ENCODE measurements at places on chromosomes 11 and 22.

DNA sequence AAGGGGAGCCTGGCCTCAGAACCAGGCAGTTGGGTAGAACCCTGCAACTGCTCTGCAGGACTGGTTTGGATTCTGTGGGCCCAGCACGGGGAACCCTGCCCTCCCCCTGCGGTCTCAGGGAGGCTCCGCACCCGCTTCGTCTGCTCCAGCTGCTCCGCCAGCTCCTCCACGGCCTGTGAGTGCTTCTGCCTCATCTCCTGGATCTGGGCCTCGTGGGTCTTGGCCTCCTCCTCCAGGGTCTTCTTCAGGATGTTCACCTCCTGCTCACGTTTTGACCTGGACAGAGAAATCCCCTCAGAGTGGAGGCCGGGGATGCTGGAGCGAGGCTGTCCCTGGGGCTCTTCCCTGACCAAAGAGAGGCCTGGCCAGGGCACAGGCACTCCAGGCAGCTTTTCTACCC is 41.9 kb downstream of the APOL1 start:
- no peak for DNase-seq

- DNase-seq: no peak
Measured at GRCh38 chr11:13117344-13117743, 108.2 kb downstream of the RASSF10 start.

GRCh38 chr11:86159581-86159891 is 85.0 kb upstream of the EED start:
- no peak for DNase-seq

GRCh38 chr11:19460718-19461405 is 220.1 kb upstream of the E2F8 start:
- DNase-seq: no peak

- no peak for DNase-seq
Measured at GRCh38 chr11:97110376-97110775, 720.6 kb downstream of the JRKL start.

DNA sequence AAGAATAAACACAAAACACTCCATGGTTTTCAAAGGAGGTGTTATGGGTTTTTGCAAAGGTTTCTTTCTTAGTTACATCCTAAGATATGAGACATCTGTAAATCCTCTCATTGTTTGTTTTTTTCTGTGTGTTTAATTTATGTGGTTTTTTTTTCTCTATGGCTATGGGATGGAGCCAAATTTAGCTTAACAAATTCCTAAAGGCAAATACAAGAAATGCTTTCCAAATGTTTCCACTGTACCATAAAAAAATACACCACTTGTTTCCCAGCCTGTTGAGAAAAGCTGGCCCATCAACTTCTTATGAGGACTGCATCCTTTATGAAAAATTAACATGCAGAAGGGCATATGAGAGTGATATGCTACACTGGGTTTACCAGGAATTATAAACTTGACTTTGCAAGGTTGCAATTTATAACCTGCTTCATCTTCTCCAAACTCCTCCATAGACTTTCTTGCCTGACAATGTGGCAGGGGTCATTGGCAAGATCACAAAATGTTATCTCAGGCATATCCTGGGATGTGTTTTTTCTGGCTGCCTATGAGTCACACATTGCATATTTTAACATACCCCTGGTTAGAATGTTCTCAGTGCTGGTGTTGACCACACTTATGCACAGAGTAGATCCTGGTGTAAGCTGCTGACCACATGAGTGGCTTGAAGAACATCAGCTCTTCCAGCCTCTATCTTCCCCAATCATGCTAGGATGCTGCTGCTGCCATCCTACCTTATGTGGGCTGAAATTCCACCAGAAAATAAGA is 137.6 kb upstream of the TTC12 start:
- DNase-seq: no peak

DNA sequence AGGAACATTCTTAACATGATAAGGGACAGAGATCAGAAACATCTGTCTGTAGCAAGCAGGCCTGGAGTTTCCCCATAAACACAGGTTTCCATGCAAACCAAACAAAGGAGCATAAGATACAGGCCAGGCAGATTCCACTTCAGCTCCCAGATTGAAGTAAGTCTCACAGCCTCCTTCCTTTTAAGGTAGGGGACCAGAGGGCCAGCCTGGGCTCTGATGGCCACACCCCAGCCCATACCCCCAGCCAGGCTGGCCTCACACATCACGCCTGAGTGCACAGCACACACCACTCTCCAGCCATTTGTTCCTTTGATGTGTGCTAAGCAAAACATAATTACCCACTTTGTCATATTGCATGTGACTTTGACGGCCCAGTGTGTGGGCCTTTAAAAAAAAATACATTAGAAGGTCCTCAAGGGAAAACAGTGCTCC is 518.7 kb downstream of the NTM start:
- no peak for DNase-seq

DNA sequence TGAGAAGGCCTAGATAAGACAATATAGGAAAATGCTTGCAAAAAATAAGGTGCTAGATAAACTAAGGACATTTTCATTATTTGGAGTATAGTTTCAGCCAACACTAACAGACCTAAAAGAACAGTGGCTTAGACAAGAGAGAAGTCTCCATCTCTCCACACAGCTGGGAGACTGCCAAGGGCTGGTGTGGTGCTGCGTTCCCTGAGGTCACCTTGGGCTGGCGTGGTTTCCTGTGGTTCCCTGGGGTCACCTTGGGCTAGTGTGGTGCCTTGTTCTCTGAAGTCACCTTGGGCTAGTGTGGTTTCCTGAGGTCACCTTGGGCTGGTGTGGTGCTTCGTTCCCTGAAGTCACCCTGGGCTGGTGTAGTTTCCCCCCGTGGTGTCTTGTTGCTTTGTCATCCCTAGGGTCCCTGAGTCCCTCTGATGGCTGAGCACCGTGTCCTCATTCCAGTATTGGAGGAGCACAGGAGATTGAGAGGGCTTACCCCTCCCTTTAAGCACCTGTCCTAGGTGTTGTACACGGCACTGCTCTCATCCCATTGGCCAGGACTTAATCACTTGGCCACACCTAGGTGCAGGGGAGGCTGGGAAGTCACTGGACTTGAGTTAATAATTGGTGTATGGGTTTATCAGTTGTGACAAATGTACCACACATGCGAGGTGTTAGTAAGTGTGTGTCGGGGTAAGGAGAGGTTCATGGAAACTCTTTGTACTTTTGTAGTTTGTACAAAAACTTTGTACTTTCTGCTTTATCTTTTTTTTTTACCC is 14.9 kb downstream of the SAMM50 start:
- DNase-seq: no peak

DNA sequence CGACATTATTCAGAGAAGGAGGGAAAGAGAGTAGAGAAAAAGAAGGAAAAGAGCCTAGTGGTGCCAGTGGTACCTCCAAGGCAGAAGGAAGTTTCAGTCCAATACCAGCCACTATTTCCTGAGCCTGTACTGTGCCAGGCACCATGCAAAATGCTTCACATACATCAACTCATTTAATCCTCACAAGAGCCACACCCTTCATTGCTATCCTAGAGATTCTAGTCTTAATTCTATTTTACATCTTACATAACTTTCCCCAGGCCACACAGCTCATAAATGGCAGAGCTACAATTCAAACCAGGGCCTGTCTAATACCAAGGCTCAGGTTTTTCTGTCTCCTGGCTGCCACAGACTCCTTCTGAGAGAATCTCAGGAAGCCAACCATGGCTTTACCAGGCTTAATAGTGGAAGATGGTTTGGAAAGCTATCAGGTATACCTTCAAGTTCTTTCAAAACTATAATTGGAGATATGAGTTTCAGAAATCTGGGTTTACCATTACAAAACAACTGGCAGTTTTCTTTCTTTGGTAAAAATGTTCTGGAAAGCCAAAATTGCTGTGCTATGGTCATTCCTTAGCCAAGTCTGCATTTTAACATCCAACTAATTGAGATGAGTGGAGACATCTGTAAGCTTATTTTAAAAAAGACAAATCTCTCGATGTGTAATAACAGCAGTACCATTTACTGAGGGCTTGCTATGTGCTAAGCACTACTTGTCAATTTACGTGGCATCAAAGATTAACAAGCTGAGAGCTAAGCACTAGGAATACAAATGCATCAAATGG is 225.1 kb upstream of the PITPNB start:
- DNase-seq: no peak

GRCh38 chr11:102653744-102654291 is 28.7 kb upstream of the MMP20 start:
- DNase-seq: no peak

DNA sequence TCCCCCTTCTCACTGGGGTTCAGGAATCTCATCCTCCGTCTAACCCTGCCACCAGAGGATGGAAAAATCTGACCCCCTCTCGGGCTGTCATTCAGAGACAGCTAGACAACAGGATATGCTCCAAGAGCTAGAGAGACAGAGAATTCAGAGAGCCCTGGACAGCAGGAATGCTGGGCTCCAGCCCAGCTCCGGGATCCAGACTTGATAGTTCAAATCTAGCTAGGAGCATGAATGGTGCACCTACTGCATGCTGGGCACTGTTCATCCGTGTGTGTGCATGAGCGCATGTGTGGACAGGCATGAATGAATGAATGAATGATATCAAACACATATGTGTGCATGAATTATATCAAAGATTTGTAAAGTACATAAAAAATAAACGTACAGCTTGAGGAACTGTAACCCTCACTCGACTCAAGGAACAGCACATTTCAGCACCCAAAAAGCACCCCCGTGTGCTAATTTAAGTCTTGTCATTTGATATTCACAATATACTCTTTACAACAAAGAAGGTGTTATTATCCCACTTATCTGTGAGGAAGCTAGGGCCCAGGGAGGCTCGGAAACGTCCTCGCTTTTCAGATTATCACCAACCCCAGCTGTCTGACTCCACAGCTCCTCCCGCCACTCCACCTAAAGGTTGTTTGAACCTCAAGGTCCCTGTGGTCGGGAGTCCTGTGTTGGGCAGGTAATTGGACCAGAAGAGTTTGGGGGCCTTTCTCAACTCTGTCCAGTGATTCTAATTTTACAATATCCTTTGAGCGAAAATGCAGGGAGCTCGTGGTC is 640 bp upstream of the VSIG10L2 start:
- DNase-seq: no peak

- no peak for DNase-seq
Measured at GRCh38 chr22:48347311-48347710, 1480.4 kb downstream of the BRD1 start.

DNA sequence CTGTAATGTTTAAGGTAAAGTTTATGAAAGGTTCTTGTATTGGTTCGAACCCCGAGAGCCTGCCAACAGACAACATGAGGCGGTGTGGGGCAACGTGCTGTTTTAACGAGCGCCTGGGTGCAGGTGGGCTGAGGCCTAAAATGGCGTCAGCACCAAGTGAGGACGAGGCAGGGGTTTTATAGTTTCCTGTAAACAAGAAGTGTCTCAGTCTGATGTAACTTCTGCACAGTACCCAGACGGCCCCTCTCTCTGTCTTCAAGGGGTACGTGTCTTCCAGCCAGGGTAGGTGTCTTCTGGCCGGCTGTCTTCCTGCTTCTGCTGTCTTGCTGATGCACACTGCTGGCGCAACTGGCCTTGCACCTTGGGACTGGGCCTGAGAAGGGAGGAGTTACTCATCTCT is 2.7 kb downstream of the PPFIBP2 start:
- DNase-seq: no peak

- no peak for DNase-seq
Measured at GRCh38 chr11:114256176-114256966, 39.8 kb upstream of the NNMT start.

- no peak for DNase-seq
Measured at GRCh38 chr11:2539371-2540222, 94.8 kb downstream of the KCNQ1 start.

DNA sequence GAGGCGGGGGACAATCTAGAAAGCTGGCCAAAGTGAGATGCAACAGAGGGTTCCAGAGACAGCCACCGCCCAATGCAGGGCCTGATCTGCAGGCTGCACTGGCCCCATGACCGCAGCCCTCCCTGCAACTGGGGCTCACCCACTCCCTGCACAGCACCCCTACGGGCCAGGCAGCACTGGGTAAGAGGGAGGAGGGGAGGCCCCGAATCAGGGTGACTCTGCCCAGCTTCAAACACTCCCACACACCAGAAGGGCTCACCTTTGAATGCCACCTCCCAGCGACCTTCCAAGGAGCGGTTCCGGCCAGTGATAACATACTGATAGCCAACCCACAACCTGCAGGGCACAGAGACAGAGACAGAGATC is 59.3 kb downstream of the DGCR2 start:
- DNase-seq: no peak

- no peak for DNase-seq
Measured at GRCh38 chr11:93846411-93846810, 4.0 kb downstream of the VSTM5 start.

- no peak for DNase-seq
Measured at GRCh38 chr22:28103596-28103995, 184.5 kb upstream of the PITPNB start.

DNA sequence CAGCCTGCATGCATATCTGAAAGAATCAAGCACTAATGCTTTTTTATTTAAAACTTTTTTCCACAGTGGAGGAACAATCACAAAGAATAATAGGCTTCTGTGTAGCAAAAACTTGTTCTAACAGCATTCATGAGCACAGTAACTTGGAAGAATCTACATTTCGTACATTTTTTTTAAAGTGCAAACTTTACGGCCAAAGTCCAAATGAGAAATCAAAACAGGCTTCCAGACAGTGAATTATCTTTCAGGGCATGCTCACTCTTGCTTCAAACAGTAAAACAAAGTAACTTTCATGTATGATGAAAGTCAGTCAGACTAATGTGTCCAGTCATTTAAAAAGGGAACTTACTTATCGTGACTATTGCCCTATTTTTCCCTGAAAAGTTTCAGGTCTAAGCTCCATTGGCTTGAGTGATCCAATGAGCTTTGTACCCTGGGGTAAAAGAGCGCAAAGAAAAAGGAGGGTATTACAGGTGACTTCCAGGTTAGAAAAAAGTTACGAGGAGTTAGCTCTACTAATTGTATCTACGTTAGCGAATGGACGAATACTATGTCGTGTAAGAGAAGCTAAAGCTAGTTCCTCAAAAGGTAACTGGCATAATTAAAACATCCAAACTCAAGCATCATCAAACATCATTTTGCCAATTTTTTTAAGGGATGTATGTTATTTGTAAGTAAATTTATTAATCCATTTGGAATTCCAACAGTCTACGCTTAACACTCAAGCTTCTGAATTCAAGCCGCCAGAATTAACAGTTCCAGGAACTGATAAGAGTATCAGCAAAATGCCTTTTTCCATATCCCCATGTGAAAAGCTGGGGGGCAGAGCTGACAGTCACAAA is 1.7 kb downstream of the PICALM start:
- DNase-seq: no peak

- DNase-seq: no peak
Measured at GRCh38 chr11:40998920-40999319, 460.5 kb downstream of the LRRC4C start.

GRCh38 chr22:32562401-32562800 is 87.8 kb downstream of the FBXO7 start:
- DNase-seq: no peak

DNA sequence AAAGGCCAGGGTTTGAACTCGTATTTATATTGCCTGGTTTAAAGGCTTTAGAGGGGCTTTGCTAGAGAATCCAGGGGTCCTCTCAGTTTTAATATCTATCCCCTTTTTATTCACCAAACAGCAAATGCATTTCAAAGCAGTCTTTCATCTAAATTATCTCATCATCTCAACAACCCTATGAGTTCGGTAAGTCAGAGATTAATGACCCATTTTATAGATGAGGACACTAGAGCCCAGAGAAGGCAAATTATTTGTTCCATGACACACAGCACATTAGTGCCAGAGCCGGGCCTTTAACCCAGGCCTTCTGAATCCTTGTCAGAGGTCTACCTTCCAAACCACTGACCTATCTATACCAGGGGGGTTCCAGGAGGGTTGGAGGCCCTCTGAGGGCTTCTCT is 16.8 kb upstream of the YWHAH start:
- DNase-seq: no peak

All from Jurkat, Clone E6-1 (cell line).